ENCODE measurements at places on chromosomes 12 and 14.
A peak's percentile ranks its signal among the peaks of the same experiment; 100 is the strongest.

DNA sequence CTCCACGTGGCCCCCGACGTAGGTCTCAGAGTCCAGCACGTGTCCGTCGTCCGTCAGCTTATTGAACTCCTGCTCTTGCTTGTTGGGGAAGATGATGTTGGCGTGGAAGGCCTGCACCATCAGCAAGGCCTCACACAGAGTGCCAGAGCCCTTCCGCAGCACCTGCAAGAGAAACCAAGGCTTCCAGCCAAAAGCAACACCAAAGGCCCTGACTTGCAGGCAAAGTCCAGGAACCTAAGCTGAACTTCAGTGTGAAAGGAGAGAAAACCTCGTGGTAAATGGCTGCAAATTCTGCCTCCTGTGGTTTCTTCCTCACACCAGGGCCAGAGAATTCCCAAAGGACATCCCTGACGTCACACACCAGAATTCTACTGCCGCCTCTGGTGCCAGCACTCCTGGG lies 14.5 kb downstream of the POLE start:
- DNase-seq, result no peak

GRCh38 chr12:11959117-11959823 lies 111.5 kb upstream of the BCL2L14 start:
- no peak for DNase-seq

DNA sequence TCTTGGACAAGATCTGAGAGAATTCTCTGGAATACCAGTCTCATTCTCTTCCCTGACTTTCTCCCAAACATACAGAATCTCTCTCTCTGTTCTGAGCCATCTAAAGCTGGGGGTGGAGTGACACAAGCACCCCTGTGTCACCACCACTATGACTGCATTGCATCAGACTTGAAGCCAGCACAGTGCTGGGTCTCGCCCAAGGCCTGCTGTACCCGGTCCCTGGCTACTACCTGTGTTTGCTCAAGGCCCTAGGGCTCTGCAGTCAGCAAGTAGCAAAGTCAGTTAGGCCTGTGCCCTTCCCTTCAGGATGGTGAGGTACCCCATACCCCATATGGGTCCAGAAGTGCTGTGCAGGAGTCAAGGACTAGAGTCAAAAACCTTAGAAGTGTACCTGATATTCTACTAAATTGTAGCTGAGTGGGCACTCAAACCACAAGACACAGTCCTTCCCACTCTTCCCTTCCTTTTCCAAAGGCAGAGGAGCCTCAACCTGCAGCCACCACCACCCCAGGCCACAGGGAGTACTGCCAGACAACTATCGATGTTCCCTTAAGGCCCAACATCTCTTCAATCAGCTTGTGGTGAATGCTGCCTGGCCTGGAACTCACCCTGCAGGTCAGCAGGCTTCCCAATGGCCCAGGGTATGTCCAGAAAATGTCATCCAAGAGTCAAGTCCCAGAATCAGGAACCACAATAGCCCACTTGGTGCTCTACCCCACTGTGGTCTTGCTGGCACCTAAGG lies 21.2 kb upstream of the RDH16 start:
- DNase-seq, result no peak

DNA sequence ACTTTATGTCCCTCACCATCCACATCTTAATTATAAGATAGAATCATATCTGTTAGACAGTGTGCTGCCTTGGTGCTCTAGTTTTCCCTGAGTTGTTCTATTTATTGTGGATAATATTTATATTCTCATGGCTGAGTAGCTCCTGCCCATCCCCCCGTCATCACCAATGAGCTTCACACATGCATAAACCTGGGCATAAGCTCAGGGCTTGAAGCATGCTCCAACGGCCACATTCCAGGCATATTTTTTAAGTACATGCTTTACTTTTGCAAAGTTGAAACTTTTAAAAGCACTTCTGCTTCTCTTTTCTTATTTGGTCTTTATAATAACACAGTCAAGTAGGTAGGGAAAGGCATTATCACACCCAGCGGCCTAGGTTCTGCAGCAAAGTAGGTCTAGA lies 3.4 kb upstream of the FBXO34 start:
- no peak for DNase-seq

GRCh38 chr14:76007379-76007778 lies 21.8 kb downstream of the IFT43 start:
- DNase-seq, result no peak

DNA sequence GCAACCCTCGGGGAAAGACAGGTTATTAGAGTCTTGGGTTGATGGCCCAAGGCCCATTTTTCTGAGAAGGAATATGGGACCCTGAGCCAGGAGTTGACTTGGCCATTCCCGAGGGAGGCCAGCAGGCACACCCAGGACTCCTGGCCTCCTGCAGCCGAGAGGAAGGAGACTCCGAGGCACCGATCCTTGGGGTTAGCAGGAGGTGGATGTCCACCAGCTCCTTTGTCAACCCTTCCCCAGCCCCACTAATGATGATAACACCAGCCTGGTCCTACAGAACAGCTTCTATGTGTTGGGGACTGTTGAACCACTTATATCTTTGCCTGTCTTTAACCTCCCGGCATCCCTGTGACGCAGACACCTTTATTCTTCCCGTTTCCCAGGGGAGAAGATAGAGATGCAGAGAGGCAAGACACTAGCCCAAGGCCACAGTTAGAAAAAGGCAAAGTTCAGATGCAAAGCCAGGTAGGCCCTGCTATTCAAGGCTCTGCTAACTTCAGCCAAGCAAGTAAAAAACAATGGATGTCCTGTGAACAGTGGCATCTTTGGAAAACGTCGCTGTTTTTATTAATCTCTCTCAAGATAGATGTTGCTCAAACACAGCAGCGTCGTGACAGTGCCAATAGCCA lies 767.3 kb upstream of the TBX3 start:
- no peak for DNase-seq

- no peak for DNase-seq
These were observed 57.6 kb downstream of the NCOR2 start for GRCh38 chr12:124509676-124510300.

- DNase-seq, result no peak
These were observed 23.7 kb downstream of the NCOR2 start for GRCh38 chr12:124543590-124544310.

DNA sequence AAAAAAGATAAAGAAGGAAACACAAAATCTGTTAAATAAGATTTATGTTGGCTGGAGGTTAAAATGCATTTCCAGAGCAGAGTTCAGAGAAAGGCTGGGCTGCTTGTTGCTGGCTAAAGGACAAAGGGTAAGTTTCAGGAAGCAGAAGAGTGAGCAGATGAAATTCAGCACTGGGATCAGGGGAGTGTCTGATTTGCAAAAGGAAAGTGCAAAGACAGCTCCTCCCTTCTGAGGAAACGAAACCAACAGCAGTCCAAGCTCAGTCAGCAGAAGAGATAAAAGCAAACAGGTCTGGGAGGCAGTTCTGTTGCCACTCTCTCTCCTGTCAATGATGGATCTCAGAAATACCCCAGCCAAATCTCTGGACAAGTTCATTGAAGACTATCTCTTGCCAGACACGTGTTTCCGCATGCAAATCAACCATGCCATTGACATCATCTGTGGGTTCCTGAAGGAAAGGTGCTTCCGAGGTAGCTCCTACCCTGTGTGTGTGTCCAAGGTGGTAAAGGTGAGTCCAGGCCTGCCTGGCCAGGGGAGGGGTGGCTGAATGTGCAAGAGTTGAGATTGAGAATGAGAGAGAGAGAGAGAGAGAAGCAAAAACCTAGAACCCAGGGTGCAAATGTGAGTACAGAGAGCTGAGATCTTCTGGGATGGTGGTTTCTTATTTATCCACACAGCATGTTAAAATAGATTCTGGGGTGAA lies at the start of gene OAS1:
TSS of gene OAS1 (plus strand) at position 251 of the 703 bp plus-strand sequence. CDS start at position 329, 78 bp downstream.
- peak; percentile 50 for DNase-seq

- no peak for DNase-seq
These were observed 79.2 kb upstream of the NCOR2 start for GRCh38 chr12:124646385-124647230.

- no peak for DNase-seq
These were observed 11.1 kb downstream of the VPS37B start for GRCh38 chr12:122884860-122885259.

DNA sequence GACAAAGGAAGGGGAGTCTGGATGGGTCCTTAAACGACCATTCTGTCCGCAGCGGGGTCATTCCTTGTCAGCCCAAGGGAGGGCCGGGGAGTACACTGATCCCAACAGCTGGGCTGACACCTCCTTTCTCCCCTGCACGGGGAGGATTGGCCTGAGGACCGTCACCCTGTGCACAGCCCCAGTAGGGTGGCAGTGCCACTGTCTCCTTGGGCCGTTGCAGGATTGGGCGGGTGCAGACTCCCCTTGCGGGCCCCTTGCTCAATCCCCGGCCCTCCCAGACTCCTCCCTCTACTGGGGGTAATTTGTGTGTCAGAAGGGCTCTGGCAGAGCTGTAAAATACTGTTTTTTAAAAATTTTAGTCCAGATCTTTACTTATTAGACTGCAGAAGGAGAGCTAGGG lies 12.6 kb upstream of the AMN start:
- no peak for DNase-seq

DNA sequence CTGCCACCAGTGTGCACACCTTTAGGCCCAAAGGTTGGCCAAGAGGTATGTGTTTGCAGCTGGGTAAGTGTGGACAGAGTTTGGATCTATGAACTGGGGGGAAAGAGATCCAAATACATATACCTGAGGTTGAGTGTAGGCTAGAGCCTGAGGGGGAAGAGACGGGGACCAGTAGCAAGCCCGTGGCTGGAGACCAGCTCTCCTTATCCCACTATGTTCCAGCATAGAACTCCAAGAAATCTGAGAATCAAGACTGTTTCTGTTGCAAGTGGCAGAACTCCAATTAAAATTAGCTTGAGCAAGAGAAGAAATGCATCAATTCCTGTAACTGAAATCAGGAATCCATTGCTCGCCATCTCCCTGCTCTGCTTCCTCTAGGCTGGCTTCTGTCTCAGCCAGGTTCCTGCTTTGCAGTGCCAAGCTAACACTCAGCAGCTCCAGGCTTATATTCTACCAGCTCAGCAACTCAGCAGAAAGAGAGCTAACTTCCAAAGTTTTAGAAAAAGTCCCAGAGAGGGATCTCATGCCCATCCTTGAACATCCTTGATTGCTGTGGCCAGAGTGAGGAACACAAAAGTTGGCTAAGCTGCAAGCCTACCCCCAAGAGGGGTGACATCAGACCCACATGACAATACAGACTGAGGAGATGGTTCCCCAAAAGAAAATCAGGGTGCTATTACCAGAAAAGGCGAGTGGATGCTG lies 1.5 kb upstream of the PCK2 start:
- DNase-seq, result no peak

GRCh38 chr12:124790650-124791400 lies 72.8 kb downstream of the SCARB1 start:
- DNase-seq, result no peak

DNA sequence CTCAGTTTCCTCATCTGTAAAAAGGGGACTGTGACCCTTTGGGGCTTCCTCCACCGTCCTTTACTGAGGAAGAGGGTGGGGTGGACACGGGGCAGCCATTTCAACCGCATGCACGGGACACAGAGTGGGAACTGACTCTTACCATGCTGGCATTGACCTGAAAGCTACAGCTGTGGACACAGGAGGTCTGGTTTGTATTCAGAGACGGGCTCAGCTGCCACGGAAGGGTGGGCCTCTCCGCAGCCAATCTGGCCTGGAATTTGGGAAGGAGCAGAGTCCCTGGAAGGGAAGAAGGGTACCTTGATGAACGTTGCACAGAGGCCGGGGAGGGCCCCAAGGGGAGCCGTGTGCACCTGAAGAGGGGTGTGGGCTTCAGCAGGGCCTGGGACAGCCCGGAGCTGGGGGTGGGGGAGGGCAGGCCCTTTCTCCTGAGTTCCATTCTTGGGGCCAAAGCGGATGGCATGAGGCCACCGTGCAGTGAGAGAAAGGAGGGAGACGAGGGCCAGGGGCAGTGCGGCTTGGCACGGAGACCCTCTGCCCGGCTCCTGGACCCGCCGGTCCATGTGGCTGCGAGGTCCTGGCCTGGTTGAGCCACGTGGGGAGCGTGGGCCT lies 14.5 kb downstream of the TNFAIP2 start:
- no peak for DNase-seq

GRCh38 chr12:95815632-95816212 lies 25.2 kb upstream of the NTN4 start:
- DNase-seq, result no peak

DNA sequence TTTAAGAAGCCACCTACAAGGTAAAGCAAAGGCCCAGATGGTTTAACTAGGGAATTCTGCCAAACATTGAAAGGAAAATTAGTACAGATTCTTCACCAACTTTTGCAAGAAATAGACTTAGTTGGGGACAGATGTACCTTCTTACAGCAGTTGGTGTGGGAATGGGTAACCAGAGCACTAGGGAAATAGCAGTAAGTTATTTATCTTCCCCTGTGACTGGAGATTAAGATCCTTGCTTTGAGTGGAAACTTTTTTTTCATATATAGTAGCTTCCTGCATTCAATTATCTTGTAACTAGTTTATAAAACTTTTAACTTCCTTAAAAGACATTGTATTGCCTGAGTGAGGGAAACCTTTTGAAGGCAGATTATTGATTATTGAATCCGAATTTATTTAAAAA lies 44.2 kb downstream of the ARID2 start:
- DNase-seq, result no peak

GRCh38 chr12:3236345-3237187 lies 159.4 kb downstream of the TSPAN9 start:
- no peak for DNase-seq

DNA sequence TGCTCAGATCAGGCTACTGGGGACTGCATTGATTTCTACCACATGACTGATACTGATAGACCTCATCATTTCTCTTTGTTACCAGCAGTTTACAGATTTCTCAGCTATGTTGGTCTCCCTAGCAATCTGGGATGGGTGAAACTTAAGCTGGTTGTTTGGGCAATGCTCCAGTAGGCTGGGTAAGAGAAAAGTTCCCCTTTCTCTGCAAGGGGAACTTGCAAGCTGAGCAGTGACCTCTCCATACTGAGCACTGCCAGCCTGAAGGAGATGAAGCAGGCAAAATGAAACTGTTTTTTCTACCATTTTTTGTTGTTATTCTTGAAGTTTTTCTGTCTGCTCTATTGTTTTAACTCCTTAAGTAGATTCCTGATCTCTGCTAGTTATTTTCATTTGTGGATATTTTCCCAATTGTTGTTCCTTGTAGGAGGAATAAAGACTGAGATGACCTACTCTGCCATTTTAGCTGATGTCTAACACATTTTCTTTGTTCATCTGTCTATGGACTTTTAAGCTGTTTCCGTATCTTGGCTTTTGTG lies 1.3 kb upstream of the OR4M1 start:
- DNase-seq, result no peak

GRCh38 chr12:22653791-22654190 lies 28.8 kb downstream of the ETNK1 start:
- no peak for DNase-seq

DNA sequence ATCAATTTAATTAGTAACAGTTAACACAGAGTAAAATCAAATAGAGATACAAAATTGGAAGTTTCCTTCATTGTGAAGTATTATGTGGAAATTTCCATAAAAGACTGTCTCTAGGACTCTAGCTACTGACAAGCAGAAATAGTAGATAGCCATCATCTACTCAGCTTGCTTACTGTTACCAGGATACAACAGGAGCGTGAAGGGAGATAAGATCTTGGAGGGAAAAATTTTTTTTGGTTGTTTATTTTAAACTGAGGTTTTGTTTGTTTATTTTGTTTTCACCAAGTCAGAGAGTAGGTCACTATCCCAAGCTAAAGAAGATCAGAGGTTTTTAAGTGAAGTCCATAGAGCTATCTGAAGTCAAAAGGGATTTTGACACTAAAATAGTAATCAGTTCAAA lies 861.3 kb upstream of the MGAT4C start:
- DNase-seq, result no peak

GRCh38 chr12:93156086-93156716 lies 221.5 kb upstream of the NUDT4 start:
- no peak for DNase-seq

- no peak for DNase-seq
These were observed 698.6 kb upstream of the MDGA2 start for GRCh38 chr14:48373981-48374380.
